SJSA1 (cell line): ENCODE measurements at places on chromosomes 13 and 19. TPM values are rescaled to one million over a fixed set of nuclear protein-coding genes. Genes with fewer than 3 reads are reported as not detected.
A peak's percentile ranks its signal among the peaks of the same experiment; 100 is the strongest.

- peaks cover 77% of the 10 kb centered on the region for H3K27me3 ChIP-seq
- H3K27ac ChIP-seq, result no peak overlapping the region
- no peaks in the 10 kb centered on the region for H3K36me3 ChIP-seq
- 0 out of 2 replicates have a peak, but pooled peaks cover 3% of the 10 kb centered on the region for H3K4me1 ChIP-seq
- no peak for DNase-seq
- H3K4me3 ChIP-seq, result no peak overlapping the region
These were observed 41.7 kb downstream of the ZIC5 start for GRCh38 chr13:99929866-99930265.

DNA sequence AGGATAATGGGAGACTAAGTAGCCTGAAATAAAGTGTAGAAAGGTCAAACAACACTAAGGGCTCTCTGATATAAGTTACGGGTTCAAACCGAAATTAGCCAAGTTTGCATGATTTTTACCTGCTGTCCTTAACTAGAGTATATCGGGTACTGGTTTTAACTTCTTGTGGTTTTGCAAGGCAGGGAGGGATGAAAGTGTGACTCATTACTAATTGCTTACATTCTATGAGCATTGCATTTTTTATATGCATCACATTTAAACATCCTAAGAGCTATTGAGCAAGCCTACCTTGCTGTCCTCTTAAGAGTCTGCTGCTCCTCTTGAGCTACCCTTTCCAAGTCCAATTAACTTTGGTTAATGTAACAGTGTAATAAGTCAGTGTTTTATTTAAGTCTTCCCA, 415.4 kb downstream of the SLITRK5 start:
- no peaks in the 10 kb centered on the region for H3K27me3 ChIP-seq
- H3K27ac ChIP-seq, result no peak overlapping the region
- DNase-seq, result no peak
- no peaks in the 10 kb centered on the region for H3K36me3 ChIP-seq
- H3K4me3 ChIP-seq, result no peak overlapping the region
- H3K4me1 ChIP-seq, result no peaks in the 10 kb centered on the region

- H3K36me3 ChIP-seq, result no peaks in the 10 kb centered on the region
- DNase-seq, result peak; percentile 89
- H3K4me3 ChIP-seq, result no peak overlapping the region
- peaks cover 40% of the 10 kb centered on the region for H3K4me1 ChIP-seq
- no peaks in the 10 kb centered on the region for H3K27me3 ChIP-seq
These were observed 164.7 kb downstream of the KATNAL1 start for GRCh38 chr13:30142486-30143211.

DNA sequence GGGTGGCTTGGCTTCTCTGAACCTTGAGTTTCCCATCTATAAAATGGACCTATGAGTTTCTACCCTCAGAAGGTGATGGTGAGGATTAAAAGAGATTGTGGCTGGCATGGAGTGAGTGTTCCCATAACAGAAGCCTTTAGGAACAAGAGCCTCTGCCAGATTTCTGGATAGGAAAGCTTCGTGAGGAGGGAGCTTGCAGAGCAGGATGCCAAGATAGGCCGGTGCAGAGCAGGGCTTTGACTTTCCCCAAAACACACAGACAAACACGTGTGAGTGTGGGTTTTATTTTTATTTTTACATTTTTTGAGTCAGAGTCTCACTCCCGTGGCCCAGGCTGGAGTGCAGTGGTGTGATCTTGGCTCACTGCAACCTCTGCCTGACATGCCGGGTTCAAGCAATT, 3.7 kb upstream of the CNN1 start:
- no peak overlapping the region for H3K4me3 ChIP-seq
- no peak overlapping the region for H3K27ac ChIP-seq
- DNase-seq, result no peak
- peaks cover 60% of the 10 kb centered on the region for H3K4me1 ChIP-seq
- no peaks in the 10 kb centered on the region for H3K27me3 ChIP-seq
- H3K36me3 ChIP-seq, result no peaks in the 10 kb centered on the region

GRCh38 chr19:31430381-31430780, 81.1 kb upstream of the TSHZ3 start:
- no peak overlapping the region for H3K27ac ChIP-seq
- DNase-seq, result no peak
- H3K36me3 ChIP-seq, result no peaks in the 10 kb centered on the region
- H3K4me1 ChIP-seq, result no peaks in the 10 kb centered on the region
- H3K4me3 ChIP-seq, result no peak overlapping the region

- no peaks in the 10 kb centered on the region for H3K27me3 ChIP-seq
- H3K36me3 ChIP-seq, result peaks cover 27% of the 10 kb centered on the region
- H3K4me3 ChIP-seq, result peak within 1 kb of the TSS; percentile 58
- H3K27ac ChIP-seq, result no peak within 1 kb of the TSS
- H3K4me1 ChIP-seq, result peaks cover 10% of the 10 kb centered on the region
These were observed at the start of gene MYPOP for GRCh38 chr19:45901912-45902650. TSS of gene MYPOP (minus strand) at chr19:45902613. CDS start at chr19:45901773, 840 bp downstream.

DNA sequence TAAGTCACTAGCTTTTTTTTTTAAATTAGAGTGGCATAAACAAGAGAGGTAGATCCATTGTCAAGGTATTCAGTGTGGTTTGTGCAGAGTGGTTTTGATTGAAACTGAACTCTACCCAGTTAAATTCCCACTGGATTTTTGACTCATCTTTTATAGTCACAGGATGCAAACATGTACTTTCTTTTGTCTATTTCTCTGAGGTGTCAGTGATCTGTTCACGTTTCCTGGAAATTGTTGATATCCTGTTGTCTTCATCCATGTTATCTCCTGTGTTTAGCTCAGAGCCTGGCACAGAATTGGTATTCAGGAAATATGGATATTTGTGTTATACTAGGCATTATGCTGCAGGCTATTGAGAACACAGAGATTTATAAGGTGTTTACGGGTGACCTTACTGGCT, 119.7 kb downstream of the PCCA start:
- peaks cover 7% of the 10 kb centered on the region; the same call in 1 of the 2 replicates for H3K36me3 ChIP-seq
- H3K4me3 ChIP-seq, result no peak overlapping the region
- H3K27me3 ChIP-seq, result no peaks in the 10 kb centered on the region
- H3K27ac ChIP-seq, result peak overlapping the region; percentile 16
- no peak for DNase-seq
- H3K4me1 ChIP-seq, result peaks cover 74% of the 10 kb centered on the region

DNA sequence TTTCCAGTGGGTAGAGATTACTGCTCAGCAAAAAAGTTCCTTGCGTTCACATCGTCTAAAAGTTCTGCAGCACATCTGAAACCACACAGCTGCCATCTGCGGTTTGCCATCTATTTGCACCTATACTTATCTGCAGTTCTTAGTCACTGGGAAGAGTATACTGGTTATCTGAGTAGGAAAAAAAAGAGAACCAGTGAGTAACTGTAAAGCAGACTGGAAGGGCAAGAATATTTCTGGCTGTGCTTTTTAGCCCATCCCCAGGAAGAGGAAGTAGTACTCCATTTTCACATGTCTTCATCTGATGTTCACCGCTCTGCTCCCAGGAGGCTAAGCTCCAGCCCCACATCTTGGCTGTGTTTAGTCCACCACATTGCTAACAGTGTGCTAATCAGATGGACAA, 35.6 kb downstream of the EFNB2 start:
- H3K4me3 ChIP-seq, result no peak overlapping the region
- H3K36me3 ChIP-seq, result no peaks in the 10 kb centered on the region
- no peaks in the 10 kb centered on the region for H3K4me1 ChIP-seq
- H3K27me3 ChIP-seq, result no peaks in the 10 kb centered on the region

- peak; percentile 54 for DNase-seq
- 0 out of 2 replicates have a peak, but pooled peaks cover 3% of the 10 kb centered on the region for H3K27me3 ChIP-seq
- H3K27ac ChIP-seq, result no peak overlapping the region
- H3K4me3 ChIP-seq, result peak overlapping the region; percentile 49
These were observed 830 bp downstream of the NEK5 start for GRCh38 chr13:52127783-52128702.

- H3K4me3 ChIP-seq, result no peak overlapping the region
- peak; percentile 96 for DNase-seq
- peak overlapping the region; percentile 81 for H3K27ac ChIP-seq
- peaks cover 33% of the 10 kb centered on the region for H3K36me3 ChIP-seq
- H3K4me1 ChIP-seq, result peaks cover 45% of the 10 kb centered on the region
These were observed 122.7 kb downstream of the TBC1D4 start for GRCh38 chr13:75359266-75359665.

- peak; percentile 78 for DNase-seq
- H3K4me3 ChIP-seq, result peak overlapping the region; percentile 38
- H3K27me3 ChIP-seq, result no peaks in the 10 kb centered on the region
- no peaks in the 10 kb centered on the region for H3K36me3 ChIP-seq
These were observed 17.7 kb downstream of the NFIX start for GRCh38 chr19:13012690-13013608.

GRCh38 chr13:40664350-40665125, 1.9 kb downstream of the FOXO1 start:
- H3K27ac ChIP-seq, result peak overlapping the region; percentile 52
- H3K27me3 ChIP-seq, result no peaks in the 10 kb centered on the region
- H3K36me3 ChIP-seq, result peaks cover 8% of the 10 kb centered on the region
- H3K4me1 ChIP-seq, result peaks cover 23% of the 10 kb centered on the region
- H3K4me3 ChIP-seq, result peak overlapping the region; percentile 94

DNA sequence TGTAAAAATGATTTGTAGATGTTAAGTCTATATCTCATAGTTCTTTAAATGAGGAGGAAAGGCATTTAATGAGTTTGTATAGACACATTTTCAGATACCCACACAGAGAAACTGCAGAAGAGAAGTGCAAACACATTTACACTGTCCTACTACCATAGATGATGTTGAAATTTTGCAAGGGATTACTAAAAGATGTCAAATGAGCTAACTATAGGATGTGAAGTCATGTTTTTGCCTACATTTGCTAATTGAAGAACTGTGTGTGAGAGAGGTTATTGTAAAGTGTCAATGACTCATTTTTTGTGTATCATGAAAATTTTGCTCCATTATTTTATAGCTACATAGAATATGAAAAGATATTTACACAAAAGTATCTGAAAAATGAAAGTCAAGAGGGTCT, 178.9 kb downstream of the ITGBL1 start:
- H3K27me3 ChIP-seq, result no peaks in the 10 kb centered on the region
- H3K27ac ChIP-seq, result no peak overlapping the region
- no peak overlapping the region for H3K4me3 ChIP-seq
- H3K36me3 ChIP-seq, result no peaks in the 10 kb centered on the region
- peaks cover 5% of the 10 kb centered on the region; the same call in 1 of the 2 replicates for H3K4me1 ChIP-seq

- peaks cover 52% of the 10 kb centered on the region for H3K36me3 ChIP-seq
- H3K4me1 ChIP-seq, result peaks cover 34% of the 10 kb centered on the region
- peak; percentile 76 for DNase-seq
- H3K27ac ChIP-seq, result peak overlapping the region; percentile 92
These were observed 8.7 kb downstream of the EML2 start for GRCh38 chr19:45630463-45630862.

DNA sequence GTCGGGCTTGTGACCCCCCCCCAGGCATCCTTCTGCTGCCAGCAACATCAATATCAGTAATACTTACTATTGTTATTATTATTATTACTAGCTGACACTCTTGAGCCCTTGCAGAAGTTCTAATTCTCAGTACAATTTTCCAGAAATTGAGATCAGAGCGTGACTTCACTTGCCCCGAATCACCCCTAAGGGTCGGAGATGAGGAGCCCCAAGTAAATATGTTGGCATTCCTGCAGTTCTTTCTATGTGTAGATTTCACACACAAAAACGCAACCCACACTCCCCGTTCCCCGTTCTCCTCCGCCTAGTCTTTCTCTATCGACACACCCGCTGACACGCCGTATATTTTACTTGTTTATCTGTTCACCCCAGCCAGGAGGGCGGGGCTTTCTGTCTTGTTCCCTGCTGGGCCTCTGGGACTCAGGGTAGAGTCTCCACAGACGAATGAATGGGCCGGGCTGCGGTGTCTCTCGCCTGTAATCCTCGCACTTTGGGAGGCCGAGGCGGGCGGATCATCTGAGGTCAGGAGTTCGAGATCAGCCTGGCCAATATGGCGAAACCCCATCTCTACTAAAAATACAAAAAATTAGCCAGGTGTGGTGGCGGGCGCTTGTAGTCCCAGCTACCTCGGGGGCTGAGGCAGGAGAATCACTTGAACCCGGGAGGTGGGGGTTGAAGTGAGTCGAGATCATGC, 14.7 kb downstream of the TLE5 start:
- DNase-seq, result peak; percentile 70
- no peak overlapping the region for H3K27ac ChIP-seq
- H3K27me3 ChIP-seq, result no peaks in the 10 kb centered on the region
- H3K4me1 ChIP-seq, result peaks cover 5% of the 10 kb centered on the region

DNA sequence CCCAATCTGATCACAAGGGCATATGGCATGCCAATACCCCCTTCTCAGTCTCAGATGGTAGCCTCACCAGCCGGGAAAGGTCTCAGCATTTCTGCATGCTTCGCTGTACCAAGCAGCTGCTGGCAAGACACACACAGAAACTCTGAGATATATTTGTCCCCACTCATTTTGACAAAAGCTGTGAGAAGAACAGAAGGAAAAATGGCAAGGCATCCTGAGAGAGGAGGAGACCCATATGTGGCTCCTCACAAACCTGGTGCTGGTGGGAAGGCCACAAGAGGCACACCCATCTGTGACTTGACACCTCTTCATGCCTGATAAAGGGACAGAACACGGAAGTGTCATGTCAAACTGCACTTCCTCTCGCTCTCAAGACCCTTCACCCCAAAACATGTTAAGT, 36.7 kb upstream of the DOCK9 start:
- no peaks in the 10 kb centered on the region; the same call in 1 of the 2 replicates for H3K36me3 ChIP-seq
- H3K27ac ChIP-seq, result no peak overlapping the region
- H3K4me3 ChIP-seq, result no peak overlapping the region
- peaks cover 15% of the 10 kb centered on the region for H3K4me1 ChIP-seq
- H3K27me3 ChIP-seq, result no peaks in the 10 kb centered on the region

DNA sequence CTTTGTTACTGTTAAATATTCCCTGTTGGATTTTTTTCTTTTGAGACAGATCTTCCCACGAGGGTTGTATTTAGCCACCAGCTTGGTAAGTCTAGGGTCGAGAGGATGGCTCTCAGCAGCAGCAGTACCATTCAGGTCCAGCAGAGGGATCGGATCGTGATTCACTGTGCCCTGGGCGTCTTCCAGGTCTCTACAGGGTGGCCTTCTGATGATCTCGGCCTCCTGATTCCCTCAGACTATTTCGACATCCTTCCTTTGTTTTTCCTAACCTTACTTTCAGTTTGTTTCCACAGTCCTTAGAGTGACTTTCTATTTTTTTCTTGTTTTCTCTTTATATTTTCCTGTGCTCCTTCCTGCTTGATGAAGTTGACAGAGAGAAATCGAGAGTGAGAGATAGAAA, 1436.9 kb downstream of the UQCRFS1 start:
- H3K27me3 ChIP-seq, result no peaks in the 10 kb centered on the region
- H3K27ac ChIP-seq, result peak overlapping the region; percentile 2; the same call in 1 of the 2 replicates
- peak; percentile 65 for DNase-seq
- no peak overlapping the region for H3K4me3 ChIP-seq

- no peak overlapping the region for H3K4me3 ChIP-seq
- no peak for DNase-seq
- H3K27me3 ChIP-seq, result no peaks in the 10 kb centered on the region; the same call in none of the 2 replicates
- H3K27ac ChIP-seq, result no peak overlapping the region
- no peaks in the 10 kb centered on the region for H3K36me3 ChIP-seq
These were observed 68.2 kb upstream of the LSM14A start for GRCh38 chr19:34104096-34104495.

- peaks cover 43% of the 10 kb centered on the region for H3K27me3 ChIP-seq
- H3K4me3 ChIP-seq, result no peak overlapping the region
- no peaks in the 10 kb centered on the region for H3K36me3 ChIP-seq
- H3K4me1 ChIP-seq, result 0 out of 2 replicates have a peak, but pooled peaks cover 3% of the 10 kb centered on the region
These were observed 309 bp downstream of the LMTK3 start for GRCh38 chr19:48511321-48511731.

MPND gene
- 4.6 and 6.5 TPM in 2 replicates for total RNA-seq

LATS2 gene
- 9.9 and 14.4 TPM in 2 replicates for total RNA-seq

WDR88 gene
- total RNA-seq, result not detected in 2 replicates

ZNF414 gene
- 0.25 and 5.4 TPM in 2 replicates for total RNA-seq

ZNF555 gene
- 2.9 and 5.2 TPM in 2 replicates for total RNA-seq

GRK1 gene
- 0.08 TPM in 1 of 2 replicates, not detected in the other for total RNA-seq

ACER1 gene
- total RNA-seq, result not detected in 2 replicates
